Epithelial cell of umbilical artery (primary cell): ENCODE measurements at places on chromosomes 1 and 21. TPM values are rescaled to one million over a fixed set of nuclear protein-coding genes. Genes with fewer than 3 reads are reported as not detected.

FAM167B gene
- total RNA-seq, result 0.97 and 3.6 TPM in 2 replicates

LHX8 gene
- not detected in 2 replicates for total RNA-seq

OR6P1 gene
- total RNA-seq, result not detected in 2 replicates

ZNF672 gene
- 19.5 and 19.6 TPM in 2 replicates for total RNA-seq

MTARC1 gene
- 1.3 and 2.3 TPM in 2 replicates for total RNA-seq

DENND2C gene
- total RNA-seq, result 0.15 and 0.65 TPM in 2 replicates

NFIA gene
- total RNA-seq, result 4.5 and 5.6 TPM in 2 replicates

LCE2C gene
- total RNA-seq, result not detected in 2 replicates

CELA2B gene
- not detected in 2 replicates for total RNA-seq

EPHB2 gene
- total RNA-seq, result 50.0 and 58.8 TPM in 2 replicates

PTGER3 gene
- under 0.01 and 0.32 TPM in 2 replicates for total RNA-seq

PARK7 gene
- 292 and 381 TPM in 2 replicates for total RNA-seq

NTMT2 gene
- total RNA-seq, result not detected in 2 replicates

PSMA5 gene
- total RNA-seq, result 79.8 and 93.9 TPM in 2 replicates

MARK1 gene
- 0.97 and 2.0 TPM in 2 replicates for total RNA-seq

LRRC38 gene
- not detected in 2 replicates for total RNA-seq

SLC25A34 gene
- total RNA-seq, result 0.61 TPM in 1 of 2 replicates, not detected in the other

GPR52 gene
- total RNA-seq, result 0.32 and 0.61 TPM in 2 replicates

NR1I3 gene
- total RNA-seq, result not detected in 2 replicates

ZNF670 gene
- 7.5 and 7.6 TPM in 2 replicates for total RNA-seq

SUSD4 gene
- 0.32 TPM in 1 of 2 replicates, not detected in the other for total RNA-seq

PTCH2 gene
- 0.30 TPM in 1 of 2 replicates, not detected in the other for total RNA-seq

CAPN9 gene
- not detected in 2 replicates for total RNA-seq

CIART gene
- 0.61 and 0.65 TPM in 2 replicates for total RNA-seq

TSEN15 gene
- 28.6 and 51.1 TPM in 2 replicates for total RNA-seq

FCGR3A gene
- not detected in 2 replicates for total RNA-seq

C1orf52 gene
- total RNA-seq, result 18.1 and 22.7 TPM in 2 replicates

LCE3E gene
- not detected in 2 replicates for total RNA-seq

STUM gene
- not detected in 2 replicates for total RNA-seq

CELA3B gene
- total RNA-seq, result 1.3 TPM in 1 of 2 replicates, not detected in the other

MCOLN2 gene
- total RNA-seq, result not detected in 2 replicates

FYB2 gene
- not detected in 2 replicates for total RNA-seq

FALEC gene
- not detected in 2 replicates for total RNA-seq

AMPD1 gene
- not detected in 2 replicates for total RNA-seq

C21orf58 gene
- total RNA-seq, result 5.5 and 6.4 TPM in 2 replicates

AKR7A3 gene
- total RNA-seq, result 0.30 TPM in 1 of 2 replicates, not detected in the other

SLAMF8 gene
- not detected in 2 replicates for total RNA-seq

OXCT2 gene
- 1.8 and 2.3 TPM in 2 replicates for total RNA-seq

ICOSLG gene
- 0.76 and 1.3 TPM in 2 replicates for total RNA-seq

GJC2 gene
- 0.61 and 0.97 TPM in 2 replicates for total RNA-seq

HES5 gene
- not detected in 2 replicates for total RNA-seq

CNKSR1 gene
- 0.30 TPM in 1 of 2 replicates, not detected in the other for total RNA-seq

EPHA8 gene
- not detected in 2 replicates for total RNA-seq

CD5L gene
- not detected in 2 replicates for total RNA-seq

HJV gene
- not detected in 2 replicates for total RNA-seq

CFAP57 gene
- total RNA-seq, result 0.15 and 0.32 TPM in 2 replicates
